Iris pigment epithelial cell (primary cell): ENCODE measurements at places on chromosomes 1 and 21.

GRCh38 chr1:241485554-241485992 is 34.0 kb downstream of the FH start:
- peak; percentile 28 for DNase-seq

GRCh38 chr1:54220004-54220811 is 20.2 kb downstream of the MRPL37 start:
- DNase-seq: peak; percentile 66

GRCh38 chr1:27388337-27389005 is 4.0 kb upstream of the GPR3 start:
- DNase-seq: no peak

- DNase-seq: no peak
Observed at GRCh38 chr1:93605026-93605568, 76.5 kb downstream of the BCAR3 start.

DNA sequence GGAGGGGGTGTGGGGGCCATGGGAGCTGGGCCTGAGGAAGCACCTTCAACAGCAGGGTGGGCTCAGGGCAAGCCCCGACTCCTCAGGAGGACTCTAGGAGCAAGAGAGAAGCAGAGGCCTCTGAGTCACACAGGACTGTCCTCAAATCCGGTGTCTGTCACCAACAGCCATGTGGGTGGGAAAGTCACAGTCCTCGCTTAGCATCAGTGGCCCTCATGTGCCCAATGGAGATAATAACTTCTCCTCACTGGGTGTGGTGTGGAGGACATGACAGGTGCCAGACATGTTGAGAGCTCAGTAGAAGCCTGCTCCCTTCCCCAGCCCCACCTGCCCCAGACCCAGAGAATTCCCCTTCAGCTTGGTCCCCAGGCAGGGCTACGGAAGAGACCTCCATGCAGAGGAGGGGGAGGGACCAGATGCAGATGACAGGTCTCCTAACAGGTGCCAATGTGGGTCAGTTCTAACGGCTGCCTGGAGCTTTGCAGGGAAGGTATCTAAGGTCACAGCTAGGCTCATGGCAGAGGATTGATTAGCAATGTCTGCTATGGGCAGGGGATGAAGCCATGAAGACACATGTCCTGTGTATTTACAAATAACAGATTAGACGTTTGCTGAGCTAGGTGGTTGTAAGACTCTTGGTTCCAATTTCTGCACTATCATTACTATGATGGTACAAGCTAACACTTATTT is 30.2 kb downstream of the TTC39A start:
- DNase-seq: no peak
